ENCODE measurements at places on chromosomes 12 and 14. TPM values are rescaled to one million over a fixed set of nuclear protein-coding genes. Genes with fewer than 3 reads are reported as not detected.

Gene SERPINA10
- not detected for total RNA-seq

Gene VDR
- 0.79 TPM for total RNA-seq

Gene FGF6
- 0.74 TPM for total RNA-seq

DNA sequence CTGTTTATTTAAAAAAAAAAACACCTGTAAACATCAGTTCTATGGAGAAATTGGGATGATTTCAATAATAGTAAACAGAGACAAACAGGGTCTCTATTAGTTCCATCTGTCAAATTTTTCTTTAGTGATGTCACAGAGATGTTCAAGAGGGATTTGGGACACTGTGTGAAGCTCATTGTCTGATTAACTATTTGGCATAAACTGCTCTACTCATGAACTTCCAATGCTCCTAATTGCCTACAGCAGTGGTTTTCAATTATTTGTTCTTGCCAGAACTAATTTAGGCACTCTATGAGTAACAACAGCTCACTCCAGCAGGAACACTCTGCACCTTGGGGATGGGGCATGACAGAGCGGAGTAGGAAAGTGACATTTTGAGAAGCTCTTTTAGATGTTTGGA lies 250.1 kb upstream of the PRKD1 start:
- no peak for DNase-seq

DNA sequence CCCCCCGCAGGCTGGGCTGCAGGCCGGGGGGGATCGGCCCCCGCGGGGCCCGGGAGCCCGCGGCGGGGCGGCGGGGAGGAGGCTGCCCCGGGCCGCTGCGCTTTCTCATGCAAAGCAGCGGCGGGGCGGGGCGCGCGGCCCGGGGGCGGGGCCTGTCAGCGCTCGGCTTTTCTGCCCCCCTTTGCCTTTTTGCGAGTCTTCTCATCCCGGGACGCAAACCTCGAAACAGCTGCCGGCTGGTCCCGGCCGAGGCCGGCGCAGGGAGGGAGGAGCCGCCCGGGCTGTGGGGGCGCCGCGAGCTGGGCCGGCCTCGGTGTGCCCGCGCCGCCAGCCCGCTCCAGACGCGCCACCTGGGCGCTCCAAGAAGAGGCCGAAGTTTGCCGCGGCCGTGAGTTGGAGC lies at the start of gene FZD10:
Gene FZD10, plus strand, starts transcription at position 198 of the 400 bp plus-strand sequence. CDS start 479 bp downstream, outside the sequence.
- no peak for DNase-seq

GRCh38 chr12:71585218-71585617 lies 78.4 kb downstream of the ZFC3H1 start:
- no peak for DNase-seq

DNA sequence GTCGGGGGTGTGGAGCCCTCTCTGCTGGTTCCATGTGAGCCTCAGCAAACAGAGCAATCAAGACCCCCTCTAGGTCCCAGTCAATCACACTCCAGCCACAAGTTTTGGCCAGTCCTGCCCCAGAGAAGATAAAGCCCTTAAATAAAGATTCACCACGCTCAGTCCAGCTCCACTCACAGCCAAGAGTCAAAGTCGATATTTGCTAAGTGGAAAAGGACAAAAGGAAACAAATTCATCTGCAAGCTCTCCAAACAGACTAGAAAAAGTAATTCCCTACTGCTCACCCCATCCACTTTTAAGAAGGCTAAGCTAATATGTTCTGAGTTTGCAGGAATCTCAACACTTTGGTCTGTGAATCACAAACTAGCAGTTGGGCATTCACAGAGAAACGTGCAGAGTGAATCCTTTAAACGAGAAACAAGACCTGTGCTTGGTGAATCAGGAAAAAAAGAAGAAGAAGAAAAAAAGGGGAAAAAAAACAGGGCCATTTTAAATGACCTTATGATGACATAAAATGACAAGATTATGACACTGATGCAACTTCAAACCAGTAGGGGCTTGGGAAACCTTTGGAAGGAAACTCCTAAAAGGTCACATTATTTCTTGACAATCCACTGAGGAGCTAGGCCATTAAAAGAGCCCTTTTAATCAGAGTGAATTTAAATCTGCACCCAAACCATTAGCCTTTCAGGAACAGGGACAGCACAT lies 41.8 kb upstream of the FOXN3 start:
- no peak for DNase-seq

- no peak for DNase-seq
Observed at GRCh38 chr14:34785223-34786006, 71.0 kb upstream of the CFL2 start.
